Mesenteric fat pad (tissue), 1 donor: ENCODE measurements at places on chromosomes 2 and 18. TPM values are rescaled to one million over a fixed set of nuclear protein-coding genes. Genes with fewer than 3 reads are reported as not detected.

DNA sequence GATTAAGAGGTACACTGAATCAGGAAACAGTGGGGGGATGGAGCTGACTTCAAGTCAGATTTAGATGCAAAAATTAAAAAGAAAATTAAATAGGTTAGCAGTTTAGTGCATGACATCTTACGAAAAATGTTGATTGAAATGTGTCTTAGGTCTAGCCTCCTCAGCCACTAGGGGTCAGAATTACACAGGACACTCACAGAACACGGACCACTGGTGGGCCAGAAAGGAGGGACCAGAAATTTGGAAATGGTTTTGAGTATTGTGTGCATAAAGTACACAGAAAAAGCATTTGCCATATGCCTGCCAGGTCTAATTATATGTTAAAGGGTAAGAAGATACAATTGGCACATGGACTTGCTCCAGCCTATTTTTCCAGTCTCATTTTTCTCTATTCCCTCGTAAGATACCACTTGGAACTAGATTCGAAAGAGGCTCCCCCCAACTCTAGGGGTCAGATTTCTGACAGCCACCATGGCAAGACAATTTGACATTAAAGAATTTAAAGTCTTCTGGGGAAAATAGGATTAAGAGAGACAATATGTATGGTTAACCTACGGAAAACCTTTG, 550.2 kb upstream of the SETBP1 start:
- no peak for DNase-seq

- no peak for DNase-seq
Measured at GRCh38 chr2:221486106-221486505, 86.0 kb downstream of the EPHA4 start.

DNA sequence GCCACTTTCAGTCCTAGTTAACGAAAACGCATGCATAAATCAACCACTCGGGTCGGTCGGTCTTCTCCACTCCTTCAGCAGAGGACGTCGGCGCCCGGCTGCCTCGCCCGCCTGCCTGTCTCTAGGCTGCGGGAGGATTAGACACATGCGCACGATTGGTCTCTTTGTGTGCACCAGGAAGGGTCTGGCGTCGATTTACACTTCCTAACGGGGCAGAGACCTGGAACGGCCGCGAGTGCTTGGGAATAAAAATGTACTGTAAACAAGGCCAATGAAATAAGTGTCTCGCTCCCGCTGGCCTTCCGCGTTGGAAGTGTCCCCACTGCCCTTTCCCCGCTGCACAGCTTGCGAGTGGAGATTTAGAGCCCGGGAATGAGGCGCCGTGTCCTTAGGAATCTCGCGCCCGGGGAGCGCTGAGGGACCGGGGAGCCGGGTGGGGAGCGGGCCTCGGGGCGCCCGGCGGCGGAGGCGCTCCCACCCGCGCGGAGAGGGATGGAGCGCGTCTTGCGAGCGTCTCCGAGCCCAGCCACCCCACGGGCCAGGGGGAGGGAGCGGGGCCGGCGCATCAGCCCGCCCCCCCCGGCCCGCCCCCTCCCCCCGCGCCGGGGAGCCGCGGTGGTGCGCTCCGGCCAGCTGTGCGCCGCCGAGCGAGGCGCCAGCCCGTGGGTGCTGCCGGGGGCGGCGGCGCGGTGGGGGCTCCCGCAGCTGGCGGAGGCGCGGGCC, at the start of gene DOK6:
TSS of gene DOK6 (plus strand) at position 636 of the 723 bp plus-strand sequence.
- DNase-seq: no peak

GRCh38 chr2:182866461-182867406, at the start of gene FRZB:
Gene FRZB, minus strand, starts transcription at chr2:182866637. Its CDS starts 85 bp downstream, at chr2:182866552.
- no peak for DNase-seq

DNA sequence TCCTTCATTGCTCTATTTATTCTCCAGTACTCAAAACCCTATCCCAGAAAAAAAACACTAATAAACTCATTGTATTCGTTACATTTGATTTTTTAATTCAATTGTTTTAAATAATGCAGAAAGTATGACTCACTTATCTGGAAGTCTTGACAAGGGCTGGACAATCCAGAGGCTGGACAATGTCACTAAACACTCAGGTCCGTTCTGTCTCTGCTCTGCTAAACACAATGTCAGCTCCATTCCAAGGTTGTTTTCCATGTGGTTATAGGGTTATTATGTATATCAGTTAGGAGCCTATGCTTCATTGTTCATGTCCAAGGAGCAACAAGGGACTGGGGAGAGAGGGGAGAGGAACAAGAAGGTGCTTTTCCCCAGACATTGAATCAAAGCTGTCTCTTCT, 125.5 kb downstream of the IRS1 start:
- no peak for DNase-seq

DNA sequence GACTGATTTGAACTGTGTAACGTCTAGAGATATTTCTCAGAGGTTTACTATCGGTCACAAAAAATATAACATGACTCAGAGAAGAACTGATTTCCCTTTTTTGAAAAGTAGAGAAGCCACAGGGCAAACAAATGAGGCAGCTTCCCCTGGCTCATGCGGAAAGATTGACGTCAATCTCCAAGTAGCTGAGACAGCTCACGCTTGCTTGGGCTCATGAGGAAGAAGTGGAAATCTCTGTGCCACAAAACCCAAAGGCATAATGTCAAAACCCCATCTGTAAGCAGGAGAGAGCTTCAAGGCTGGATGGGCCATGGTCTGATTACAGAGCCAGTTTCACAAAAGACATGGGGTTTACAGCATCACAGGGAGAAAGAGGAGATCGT, 188.1 kb downstream of the ARL4C start:
- DNase-seq: no peak

- DNase-seq: no peak
Measured at GRCh38 chr2:10255189-10256030, 47.3 kb upstream of the HPCAL1 start.

DNA sequence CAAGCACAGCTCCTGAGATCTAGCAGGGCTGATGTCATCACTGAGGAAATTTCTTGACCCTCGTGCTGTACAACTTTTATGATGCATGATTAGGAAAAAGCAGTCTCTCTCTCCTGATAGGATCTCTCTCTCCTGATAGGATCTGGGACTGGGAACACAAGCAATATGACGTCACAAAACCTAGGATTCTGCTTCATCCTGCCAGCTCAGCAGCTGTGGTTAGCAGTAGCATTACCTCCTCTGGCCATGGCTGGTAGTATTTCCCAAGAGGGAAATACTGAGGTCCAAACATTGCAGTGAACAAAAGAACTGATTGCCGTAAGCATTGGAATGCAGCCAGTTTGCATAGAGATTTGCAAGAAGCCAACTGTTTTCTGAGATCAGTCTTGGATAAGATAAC, 521.2 kb upstream of the POU3F3 start:
- DNase-seq: no peak

DNA sequence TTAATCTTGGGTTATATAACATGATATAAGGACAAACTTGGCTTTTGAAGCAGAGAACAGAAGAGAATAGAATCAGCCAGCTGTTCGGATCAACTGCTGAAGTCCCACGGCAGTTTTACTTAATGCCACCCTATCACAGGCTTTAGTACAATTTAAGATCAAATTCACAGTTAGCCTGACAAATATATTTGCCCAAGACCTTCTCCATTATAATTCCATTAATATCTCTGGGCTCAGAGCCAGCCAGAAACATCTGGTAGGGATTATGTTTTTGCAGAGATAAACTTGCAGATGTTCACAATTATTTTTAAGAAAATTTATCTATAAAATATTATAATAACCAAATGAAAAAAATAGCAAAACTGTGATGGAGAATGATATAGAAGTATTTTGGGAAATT, 381.4 kb downstream of the RAD51AP2 start:
- DNase-seq: no peak

DNA sequence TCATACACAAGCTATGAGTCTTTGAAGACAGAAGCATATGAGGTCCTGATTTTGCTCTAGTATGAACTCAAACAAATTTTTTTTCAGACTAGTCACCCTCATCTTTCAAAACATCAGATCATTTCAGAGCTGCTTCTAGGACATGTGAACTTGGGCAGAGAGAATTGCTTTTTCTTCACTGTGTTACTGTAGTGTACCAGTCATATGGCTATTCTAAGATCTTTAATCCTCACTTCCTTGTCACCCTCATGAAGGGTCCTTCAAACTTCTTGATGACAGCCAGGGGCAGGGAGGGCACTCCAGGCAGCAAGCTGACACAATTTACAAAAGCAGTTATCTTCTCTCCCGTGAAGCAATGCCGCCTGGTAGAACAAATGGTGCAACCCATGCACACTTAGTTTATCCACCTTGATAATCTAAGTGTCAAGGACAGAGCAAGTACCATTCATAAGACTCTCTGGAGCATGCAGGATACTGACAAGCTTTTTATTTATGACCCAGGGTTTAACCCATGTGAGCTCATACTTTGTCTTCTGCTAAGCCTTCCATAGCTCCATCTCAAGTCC, 200.6 kb downstream of the DPP10 start:
- no peak for DNase-seq

DNA sequence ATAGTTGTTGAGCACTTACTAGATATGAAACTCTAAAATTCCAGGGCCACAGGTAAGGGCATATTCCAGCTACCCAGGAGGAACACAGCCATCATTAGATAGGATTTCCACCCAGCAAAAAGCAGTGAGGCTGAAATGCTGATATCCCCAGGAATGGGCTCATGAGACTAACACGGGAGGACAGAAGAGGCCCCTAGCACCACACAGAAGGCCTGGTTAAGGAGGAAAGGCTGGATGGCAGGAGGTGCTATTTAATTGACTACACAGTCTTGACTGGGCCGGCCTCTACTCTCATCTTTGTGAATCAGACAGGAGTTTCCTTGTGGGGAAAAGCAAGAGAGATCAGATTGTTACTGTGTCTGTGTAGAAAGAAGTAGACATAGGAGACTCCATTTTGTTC, 61.7 kb downstream of the MRPL35 start:
- peak; percentile 3 for DNase-seq

DNA sequence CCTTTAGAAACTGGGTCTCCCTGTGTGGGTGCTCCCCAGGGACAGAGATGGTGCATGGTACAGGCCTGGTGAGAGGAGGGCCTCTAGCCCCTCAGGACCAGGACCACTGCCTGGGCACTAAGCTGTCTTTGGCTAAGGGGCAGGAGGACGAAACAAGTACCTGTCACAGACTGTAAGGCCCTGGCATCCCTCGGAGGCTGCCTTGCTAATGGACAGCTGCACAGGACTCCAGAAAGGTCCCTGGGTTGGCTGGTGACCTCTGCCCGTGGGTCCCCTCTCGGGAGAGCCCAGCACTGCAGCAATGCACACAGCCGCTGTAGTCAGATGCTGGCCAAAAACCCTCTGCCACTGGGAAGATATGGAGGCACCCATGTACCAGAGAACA, 14.3 kb downstream of the HS6ST1 start:
- no peak for DNase-seq

- no peak for DNase-seq
Measured at GRCh38 chr2:162769066-162769465, 69.5 kb downstream of the KCNH7 start.

GRCh38 chr2:204706939-204707338, 161.7 kb downstream of the PARD3B start:
- DNase-seq: no peak

GRCh38 chr2:40955635-40956034, 503.7 kb upstream of the SLC8A1 start:
- DNase-seq: no peak

GRCh38 chr2:232891621-232892071, 21.6 kb downstream of the SNORC start:
- DNase-seq: no peak

MREG gene
- total RNA-seq: 5.7 TPM

DNAJB2 gene
- 67.5 TPM for total RNA-seq

LRRTM1 gene
- not detected for total RNA-seq

MAP3K2 gene
- 62.0 TPM for total RNA-seq

SLC4A3 gene
- total RNA-seq: 6.7 TPM

CLASP1 gene
- total RNA-seq: 64.4 TPM

LIPG gene
- 2.2 TPM for total RNA-seq

GEN1 gene
- 5.1 TPM for total RNA-seq

MORN2 gene
- 15.2 TPM for total RNA-seq

RMC1 gene
- total RNA-seq: 29.0 TPM
